H9 (cell line): ENCODE measurements at places on chromosomes 13 and 19.
A peak's percentile ranks its signal among the peaks of the same experiment; 100 is the strongest.

- H3K4me1 ChIP-seq: no peaks in the 10 kb centered on the region
- H3K36me3 ChIP-seq: no peaks in the 10 kb centered on the region
- no peak for DNase-seq
- H3K27me3 ChIP-seq: no peaks in the 10 kb centered on the region
- H3K4me3 ChIP-seq: no peak overlapping the region
Measured at GRCh38 chr19:29854033-29854432, 42.2 kb downstream of the CCNE1 start.

DNA sequence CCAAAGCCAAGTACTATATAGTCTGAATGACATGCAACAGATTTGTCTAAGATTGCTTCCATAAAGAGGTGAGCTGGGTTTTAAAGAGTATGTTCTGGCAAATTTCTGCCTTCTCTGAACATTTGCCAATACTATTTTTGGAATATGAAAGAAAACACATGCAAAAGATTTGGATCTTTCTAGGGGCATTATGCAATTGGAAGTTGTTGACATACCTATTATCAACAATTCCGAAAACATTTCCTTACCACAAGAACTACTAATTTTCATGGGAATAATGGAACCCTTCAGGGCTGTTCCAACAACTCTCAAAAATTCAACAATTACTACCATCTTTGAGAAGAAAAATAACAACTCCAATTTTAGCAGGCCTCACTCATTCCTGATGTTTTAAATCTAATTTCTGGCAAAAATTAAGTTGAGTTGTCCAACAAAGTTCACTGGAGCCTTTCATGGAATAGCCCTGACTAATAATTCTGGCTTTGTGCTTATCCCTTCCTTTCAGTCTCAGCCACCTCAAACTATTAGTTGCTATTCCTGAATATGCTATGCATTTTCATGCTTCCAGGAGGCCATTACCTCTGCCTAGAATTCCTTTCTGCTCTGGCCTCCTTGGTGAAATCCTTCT lies 250.0 kb downstream of the RGCC start:
- H3K4me3 ChIP-seq: no peak overlapping the region
- no peak overlapping the region for H3K27ac ChIP-seq
- no peak for DNase-seq
- no peaks in the 10 kb centered on the region for H3K36me3 ChIP-seq
- no peaks in the 10 kb centered on the region; the same call in 1 of the 2 replicates for H3K4me1 ChIP-seq

DNA sequence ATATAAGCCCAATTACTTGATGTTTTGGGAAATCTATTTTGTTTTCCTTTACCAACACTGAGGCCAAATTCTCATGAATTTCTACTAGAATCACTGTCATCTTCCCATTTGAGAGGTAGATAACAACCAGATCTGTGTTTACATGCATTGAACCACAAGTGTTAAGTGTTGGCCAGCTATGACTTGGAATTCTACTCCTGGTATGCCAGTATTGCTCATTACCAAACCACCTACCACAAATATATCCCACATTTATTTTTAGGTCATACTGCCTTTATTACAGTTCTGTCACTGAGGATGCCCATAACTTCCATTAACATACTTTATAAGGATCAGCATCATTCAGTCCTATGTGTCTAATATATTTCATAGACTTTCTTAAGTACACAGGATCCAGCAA lies 328.9 kb downstream of the DIAPH3 start:
- DNase-seq: no peak
- H3K4me3 ChIP-seq: no peak overlapping the region
- H3K27me3 ChIP-seq: no peaks in the 10 kb centered on the region
- no peaks in the 10 kb centered on the region for H3K36me3 ChIP-seq

- H3K27ac ChIP-seq: no peak overlapping the region
- no peak for DNase-seq
- H3K4me1 ChIP-seq: no peaks in the 10 kb centered on the region
- no peaks in the 10 kb centered on the region for H3K36me3 ChIP-seq
- no peaks in the 10 kb centered on the region for H3K27me3 ChIP-seq
Measured at GRCh38 chr13:23915308-23915707, 18.0 kb upstream of the C1QTNF9B start.

GRCh38 chr13:100483841-100484381 lies 104.7 kb downstream of the GGACT start:
- peaks cover 4% of the 10 kb centered on the region; the same call in 1 of the 2 replicates for H3K4me1 ChIP-seq
- DNase-seq: no peak
- H3K4me3 ChIP-seq: no peak overlapping the region

GRCh38 chr19:29964171-29964570 lies 22.1 kb downstream of the URI1 start:
- H3K4me1 ChIP-seq: no peaks in the 10 kb centered on the region; the same call in 1 of the 2 replicates
- no peak overlapping the region for H3K27ac ChIP-seq
- H3K36me3 ChIP-seq: no peaks in the 10 kb centered on the region
- no peaks in the 10 kb centered on the region for H3K27me3 ChIP-seq

DNA sequence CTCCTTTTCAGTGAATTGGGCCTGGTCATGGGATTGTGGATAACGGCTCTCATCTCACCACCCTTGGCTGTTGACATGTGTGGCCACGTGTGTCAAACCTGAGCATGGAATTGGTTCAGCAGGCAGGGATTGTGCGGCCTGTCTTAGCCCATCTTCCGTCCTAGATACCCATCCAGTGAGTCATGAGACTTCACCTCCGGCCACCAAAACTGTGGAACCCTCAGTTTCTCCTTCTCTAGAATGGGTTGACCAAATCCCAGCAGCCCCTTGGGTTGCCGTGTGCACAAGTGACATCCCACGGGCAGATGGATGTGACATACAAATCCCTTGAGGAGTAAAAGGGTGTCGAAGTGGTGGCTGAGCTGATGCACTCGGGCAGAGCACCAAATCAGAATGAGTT lies 6.7 kb downstream of the GGN start:
- no peak overlapping the region for H3K4me3 ChIP-seq
- H3K36me3 ChIP-seq: peaks cover 50% of the 10 kb centered on the region
- no peak for DNase-seq
- H3K27me3 ChIP-seq: no peaks in the 10 kb centered on the region

GRCh38 chr13:110471156-110471832 lies 90.2 kb downstream of the RAB20 start:
- no peak overlapping the region for H3K27ac ChIP-seq
- H3K4me3 ChIP-seq: no peak overlapping the region
- no peak for DNase-seq
- H3K27me3 ChIP-seq: no peaks in the 10 kb centered on the region
- H3K4me1 ChIP-seq: no peaks in the 10 kb centered on the region
- H3K36me3 ChIP-seq: peaks cover 54% of the 10 kb centered on the region

GRCh38 chr13:66468656-66469055 lies 761.5 kb downstream of the PCDH9 start:
- H3K27ac ChIP-seq: no peak overlapping the region
- no peaks in the 10 kb centered on the region for H3K4me1 ChIP-seq
- H3K4me3 ChIP-seq: no peak overlapping the region

DNA sequence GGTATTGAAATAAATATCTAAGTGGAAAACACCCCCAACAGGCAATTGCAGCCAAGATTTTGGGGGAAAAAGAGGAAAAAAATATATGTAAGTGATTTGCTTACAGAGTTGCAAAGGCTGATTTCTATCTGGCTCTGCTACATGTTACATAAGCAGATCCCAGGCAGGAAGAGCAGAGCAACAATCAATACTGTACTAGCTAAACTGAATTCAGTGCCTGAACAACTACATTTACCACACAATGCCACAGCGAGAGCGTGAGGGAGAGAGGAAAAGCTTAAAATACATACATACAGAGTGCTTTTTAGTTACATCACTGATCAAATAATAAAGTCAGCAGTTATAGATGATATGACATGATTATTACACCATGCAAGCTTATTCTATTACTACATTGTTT lies 665.6 kb upstream of the ARGLU1 start:
- H3K4me1 ChIP-seq: no peaks in the 10 kb centered on the region
- H3K36me3 ChIP-seq: no peaks in the 10 kb centered on the region
- DNase-seq: no peak
- no peak overlapping the region for H3K4me3 ChIP-seq
- H3K27ac ChIP-seq: no peak overlapping the region
- no peaks in the 10 kb centered on the region for H3K27me3 ChIP-seq

GRCh38 chr19:12933287-12934072 lies at the start of gene FARSA:
TSS of gene FARSA (minus strand) at chr19:12933711. CDS start at chr19:12933696, 15 bp downstream.
- DNase-seq: peak; percentile 93
- no peaks in the 10 kb centered on the region; the same call in 1 of the 2 replicates for H3K4me1 ChIP-seq
- no peak within 1 kb of the TSS for H3K27ac ChIP-seq
- H3K27me3 ChIP-seq: no peaks in the 10 kb centered on the region
- peak within 1 kb of the TSS; percentile 99 for H3K4me3 ChIP-seq
- H3K36me3 ChIP-seq: peaks cover 33% of the 10 kb centered on the region

GRCh38 chr19:44371815-44372480 lies 15.5 kb upstream of the ZNF112 start:
- no peak overlapping the region for H3K27ac ChIP-seq
- no peak for DNase-seq
- H3K4me3 ChIP-seq: no peak overlapping the region
- H3K4me1 ChIP-seq: no peaks in the 10 kb centered on the region

DNA sequence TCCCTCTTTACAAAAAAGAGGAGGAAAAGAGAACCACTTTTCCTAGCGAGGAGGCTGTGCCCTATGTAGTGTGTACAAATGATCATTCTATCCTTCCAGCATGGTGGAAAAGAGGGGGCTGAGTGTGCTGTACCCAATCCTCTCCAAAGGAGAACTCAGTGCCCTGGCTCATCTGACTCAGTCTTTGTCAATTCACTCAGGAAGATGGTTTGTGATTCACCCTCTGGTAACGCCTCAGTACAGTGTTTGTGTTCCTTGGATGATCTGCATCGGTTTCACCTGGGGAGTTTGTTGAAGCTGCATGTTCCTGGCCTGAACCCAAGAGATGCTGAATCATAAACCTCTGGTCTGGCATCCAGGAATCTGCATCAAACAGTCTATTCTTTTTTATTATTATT lies 18.3 kb upstream of the ENOX1 start:
- H3K36me3 ChIP-seq: peaks cover 1% of the 10 kb centered on the region
- H3K4me3 ChIP-seq: no peak overlapping the region
- H3K27me3 ChIP-seq: no peaks in the 10 kb centered on the region
- no peak for DNase-seq
